ENCODE measurements at places on chromosomes 2 and 18.

- no peak for DNase-seq
Observed at GRCh38 chr2:121860033-121860757, 104.7 kb downstream of the TSN start.

DNA sequence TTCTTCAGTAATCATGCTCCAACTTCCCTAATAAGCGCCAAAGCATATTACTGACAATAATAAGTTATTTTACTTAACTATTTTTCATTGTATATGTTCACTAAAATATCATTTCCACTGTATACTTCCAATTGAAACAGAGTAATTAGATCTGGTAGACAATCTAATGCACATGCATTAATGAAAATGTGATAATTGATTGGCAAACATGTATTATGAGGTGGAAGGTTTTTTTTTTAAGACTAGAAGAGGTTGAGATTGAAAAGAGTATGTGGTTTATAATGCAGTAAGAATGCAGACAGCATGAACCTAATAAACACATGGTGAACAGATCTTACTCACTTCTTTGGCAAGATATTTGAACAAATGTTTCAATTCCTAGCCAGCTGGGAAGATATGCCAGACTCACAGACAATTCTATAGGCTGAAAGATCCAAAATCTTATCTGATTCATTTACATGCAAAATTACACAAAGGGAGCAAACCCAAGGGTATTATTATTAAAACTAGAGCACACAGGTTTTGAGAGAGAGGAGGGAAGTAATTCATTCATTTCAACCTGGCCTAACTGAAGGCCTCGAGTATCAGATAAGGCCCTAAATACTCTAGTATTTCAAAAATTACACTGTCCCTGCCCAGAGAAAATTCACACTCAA, 2.8 kb downstream of the NCKAP1 start:
- DNase-seq, result no peak

- DNase-seq, result no peak
Observed at GRCh38 chr2:197197895-197198311, 112.7 kb downstream of the ANKRD44 start.

DNA sequence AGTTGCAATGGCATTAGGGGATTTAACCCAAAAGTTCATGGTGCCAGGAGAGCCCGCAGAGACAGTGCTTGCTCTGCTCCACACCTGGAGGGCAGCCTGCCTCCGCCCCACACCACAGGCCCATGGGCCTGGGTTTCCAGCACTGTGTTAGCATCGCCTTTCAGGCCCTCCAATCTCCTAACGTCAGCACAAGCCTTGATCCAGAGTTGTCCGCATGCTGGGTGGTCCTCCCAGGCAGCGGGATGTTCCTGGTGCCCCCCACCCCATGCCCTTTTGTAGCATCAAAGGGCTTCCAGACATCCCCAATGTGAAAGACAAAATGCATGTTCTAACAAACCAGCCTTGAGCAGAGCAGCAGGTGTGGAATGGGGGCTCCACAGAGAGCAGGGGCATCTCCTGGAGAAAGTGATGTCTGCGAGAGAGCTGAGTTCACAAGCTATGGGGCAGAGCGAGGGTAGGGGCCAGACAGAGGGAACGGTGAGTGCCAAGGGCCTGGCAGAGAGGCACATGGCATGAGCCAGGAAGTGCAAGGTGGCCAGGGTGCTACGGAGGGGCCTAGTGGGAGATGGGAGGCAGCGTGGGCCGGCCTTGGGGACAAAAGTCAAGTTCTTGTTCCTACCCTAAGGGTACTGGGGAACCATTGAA, 119.2 kb downstream of the CYP26B1 start:
- DNase-seq, result no peak

- no peak for DNase-seq
Observed at GRCh38 chr2:210647151-210647550, 90.8 kb downstream of the CPS1 start.

DNA sequence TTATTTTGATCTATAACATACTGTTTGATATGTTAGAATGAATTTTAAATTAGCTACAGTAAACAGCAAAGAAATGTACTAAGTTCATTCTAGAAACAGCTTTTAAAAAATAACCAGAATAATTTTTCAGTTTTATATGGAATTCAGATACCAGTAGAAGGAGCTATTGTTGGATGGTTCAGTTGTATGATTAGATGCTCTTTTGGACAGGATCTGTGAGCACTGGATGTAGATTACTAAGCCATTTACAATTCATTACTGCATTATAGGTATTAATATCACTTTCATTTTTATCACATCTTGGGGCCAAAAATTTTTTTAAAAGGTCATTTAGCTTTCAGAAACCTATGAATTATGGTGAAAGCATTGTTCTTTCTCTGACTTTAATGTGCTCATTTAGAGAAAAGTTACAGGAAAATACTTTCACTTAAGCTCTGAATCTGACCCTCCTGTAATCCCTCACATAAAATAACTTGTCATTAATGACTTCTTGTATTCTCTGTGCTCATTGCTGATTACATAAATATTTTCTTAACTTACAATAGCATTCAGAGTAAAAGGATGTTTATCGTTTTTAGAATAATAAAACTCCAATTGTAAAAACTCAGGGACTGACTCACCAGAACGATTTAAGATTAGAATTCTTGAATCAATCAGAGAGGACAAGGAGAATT, 750.2 kb downstream of the SLC4A3 start:
- no peak for DNase-seq

- DNase-seq, result no peak
Observed at GRCh38 chr2:26284132-26284531, 39.4 kb downstream of the HADHB start.

- no peak for DNase-seq
Observed at GRCh38 chr2:1010415-1010930, 59.8 kb downstream of the SNTG2 start.

GRCh38 chr2:237695201-237695780, 67.9 kb downstream of the LRRFIP1 start:
- DNase-seq, result no peak

GRCh38 chr18:66566616-66567015, 37.3 kb downstream of the CDH19 start:
- no peak for DNase-seq

DNA sequence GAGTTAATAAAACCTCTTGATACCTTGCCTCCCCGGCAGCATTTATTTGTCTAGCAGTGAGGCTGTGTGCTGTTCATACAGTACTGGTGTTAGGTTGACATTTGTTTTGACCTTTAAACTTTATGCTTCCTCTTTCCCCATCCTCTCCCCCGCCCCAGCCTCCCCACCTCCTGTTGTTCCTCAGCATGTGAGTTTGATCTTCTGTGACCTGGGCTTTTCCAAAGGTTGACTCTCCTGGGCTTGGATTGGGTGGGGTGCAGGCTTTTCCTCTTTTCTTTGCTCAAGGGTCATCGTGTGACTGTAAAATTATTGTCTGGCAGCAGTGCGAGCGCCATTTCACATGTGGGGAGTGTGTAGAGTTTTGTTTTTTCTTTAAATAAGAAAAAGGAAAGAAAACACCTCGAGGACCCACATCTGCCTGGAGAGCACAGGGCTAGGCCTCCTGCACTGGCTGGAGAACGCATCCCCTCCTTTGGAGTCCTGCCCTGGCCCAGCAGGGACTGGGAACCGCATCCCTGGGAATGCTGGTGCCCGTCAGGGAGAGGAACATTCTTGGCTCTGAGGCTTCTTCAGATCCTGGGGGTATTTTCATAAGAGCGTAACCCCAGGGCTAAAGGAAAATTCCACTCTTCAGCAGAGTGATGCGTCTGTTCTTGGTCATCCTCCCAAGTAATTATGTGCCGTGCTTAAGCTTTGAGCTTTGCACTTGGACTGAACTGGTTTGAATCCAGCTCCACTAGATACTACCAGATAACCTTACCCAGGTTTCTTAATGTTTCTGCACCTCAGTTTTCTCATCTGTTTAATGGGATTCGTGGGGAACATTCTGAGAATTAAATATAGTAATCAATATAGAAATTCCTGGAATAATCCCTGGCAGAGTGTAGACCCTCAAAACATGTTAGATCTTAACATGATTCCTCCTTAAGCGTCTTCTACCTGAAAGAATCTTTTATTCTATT, 91.5 kb downstream of the SETBP1 start:
- peak; percentile 29 for DNase-seq

DNA sequence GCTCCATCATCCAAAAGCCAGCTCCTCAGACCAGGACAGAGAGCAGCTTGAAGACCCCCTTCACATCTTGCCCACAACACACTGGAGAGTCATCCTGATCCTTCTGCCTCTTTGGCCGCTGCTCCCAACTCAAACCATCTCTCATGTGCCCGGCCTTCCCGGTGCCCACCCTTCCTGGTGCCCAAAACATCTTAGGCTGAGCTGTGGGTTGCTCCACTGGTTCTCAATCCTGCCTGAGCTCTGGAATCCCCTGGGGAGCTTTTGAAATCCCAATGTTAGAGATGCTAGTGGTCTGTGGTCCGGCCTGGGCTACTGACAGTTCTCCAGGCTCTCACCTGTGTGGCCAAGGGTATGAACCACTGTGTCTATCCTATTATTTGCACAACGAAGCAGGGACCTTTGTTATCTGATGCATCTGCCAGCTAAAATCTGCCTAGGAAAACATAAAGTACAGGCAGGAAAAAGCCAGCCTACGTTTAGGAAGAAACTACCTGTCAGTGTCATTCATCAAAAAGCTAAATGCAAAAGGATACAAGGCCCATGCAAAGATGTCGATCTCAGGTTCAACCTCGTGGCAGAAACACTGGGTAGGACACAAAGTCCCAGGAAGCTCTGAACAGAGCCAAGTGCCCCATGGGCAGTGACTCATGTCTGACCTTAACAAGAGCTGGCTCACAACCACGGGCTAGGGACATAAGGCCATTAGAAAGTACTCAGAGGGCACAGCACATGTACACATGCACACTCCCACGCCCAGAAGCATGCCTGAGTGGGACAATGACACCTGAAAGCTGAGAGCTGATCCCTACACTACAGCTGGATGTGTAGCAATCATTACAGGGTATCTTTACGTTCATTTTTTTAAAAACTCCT, 30.8 kb downstream of the TBC1D8 start:
- no peak for DNase-seq

DNA sequence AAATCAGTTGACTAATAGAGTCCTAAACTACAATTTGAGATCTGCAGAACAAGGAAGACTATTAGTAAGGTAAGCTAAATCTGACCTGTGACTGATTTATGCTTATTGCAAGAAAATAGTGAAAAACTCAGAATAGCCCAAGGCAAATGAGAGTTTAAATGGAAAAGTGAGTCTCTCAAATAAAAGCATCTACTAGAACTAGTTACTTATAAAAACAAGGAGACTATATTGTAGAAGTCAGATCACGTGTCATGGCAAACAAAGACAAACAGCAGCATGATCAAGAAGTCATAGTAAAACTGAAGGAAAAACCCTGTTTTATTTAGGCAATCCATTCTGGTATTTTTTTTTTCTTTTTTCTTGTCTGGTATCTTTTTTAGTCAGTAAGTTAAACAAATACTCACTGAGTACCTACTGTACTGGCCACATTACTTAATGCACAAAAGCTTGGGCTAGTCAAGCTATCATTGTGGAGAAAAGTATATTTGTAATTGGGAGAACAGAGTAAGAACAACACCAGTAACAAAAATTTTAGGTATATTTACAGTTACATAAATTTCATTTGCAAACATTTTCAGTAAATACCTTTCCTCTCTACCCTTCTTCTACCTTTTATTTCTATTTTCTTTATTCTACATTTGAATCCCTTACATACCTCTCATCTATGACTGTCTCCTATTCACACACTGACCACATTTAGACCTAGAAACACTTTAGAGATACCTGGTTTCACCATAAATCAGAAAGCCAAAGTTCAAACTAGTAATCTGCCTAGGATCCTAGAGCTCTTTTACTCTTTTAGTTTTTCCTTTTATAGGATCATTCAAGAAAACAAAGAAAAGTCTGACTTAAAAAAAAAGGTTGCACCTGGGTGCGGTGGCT, 23.7 kb downstream of the CCDC88A start:
- no peak for DNase-seq

GRCh38 chr2:168782271-168782670, 20.2 kb upstream of the NOSTRIN start:
- no peak for DNase-seq

Measured in Caco-2 (cell line).